ENCODE measurements at places on chromosomes 16 and 17.

DNA sequence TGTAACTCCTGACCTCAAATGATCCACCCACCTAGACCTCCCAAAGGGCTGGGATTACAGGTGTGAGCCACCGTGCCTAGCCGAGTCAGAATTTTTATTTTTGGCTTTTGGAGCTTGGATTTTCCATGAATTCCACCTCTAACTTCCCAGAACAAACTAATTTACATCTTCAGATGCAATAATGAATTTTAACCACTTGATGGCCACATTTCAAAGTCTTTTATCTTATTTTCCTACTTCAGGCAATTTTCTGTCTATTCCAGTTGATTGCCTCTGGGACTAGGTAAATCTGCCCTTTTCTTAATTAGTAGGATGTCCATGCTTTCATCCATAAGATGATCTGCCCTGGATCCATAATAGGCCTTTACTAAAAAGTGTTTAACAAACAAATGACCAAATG, 156.4 kb upstream of the ANKFN1 start:
- DNase-seq = peak; percentile 19

DNA sequence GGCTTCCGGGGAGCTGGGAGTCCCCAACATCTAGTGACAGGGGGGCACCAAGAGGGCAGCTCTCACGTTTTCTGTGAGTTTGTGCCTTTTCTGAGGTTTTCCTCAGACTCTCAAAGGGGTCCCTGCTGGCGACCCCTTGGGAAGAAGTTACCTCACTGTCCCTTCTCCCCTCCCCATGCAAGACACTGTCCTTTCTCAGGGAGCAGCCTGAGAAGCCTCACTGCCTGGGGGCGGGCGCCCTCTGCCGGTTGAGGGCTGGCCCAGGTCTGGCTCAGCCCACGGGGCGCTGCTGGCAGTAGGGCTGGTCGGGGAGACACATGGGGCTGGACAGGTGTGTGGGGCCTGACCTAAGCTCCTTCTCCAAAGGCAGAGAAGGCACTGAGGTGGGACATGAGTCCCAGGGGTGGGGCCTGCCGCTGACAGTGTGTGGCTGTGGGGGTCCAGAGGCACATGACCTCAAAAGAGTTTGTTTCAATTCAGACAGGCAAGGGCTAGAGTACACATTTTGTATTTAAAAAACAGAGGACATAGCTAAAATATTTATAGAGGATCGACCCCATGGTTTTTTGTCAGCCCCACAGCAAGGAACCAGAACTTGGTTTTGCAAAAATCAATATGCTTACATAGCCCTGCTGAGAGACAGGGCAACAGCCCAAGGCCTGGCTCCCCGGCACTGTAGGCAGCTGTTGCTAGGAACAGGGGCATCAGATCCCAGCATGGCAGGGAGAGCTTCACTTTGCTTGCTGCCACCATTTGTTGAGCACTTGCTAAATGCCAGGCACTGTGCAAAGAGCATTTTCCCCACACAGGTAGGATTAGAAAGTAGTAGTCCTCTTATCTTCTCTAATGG, 18.5 kb upstream of the ALDH3A1 start:
- DNase-seq = peak; percentile 6

- DNase-seq = no peak
Measured at GRCh38 chr17:38917259-38917658, 8.2 kb upstream of the LASP1NB start.

DNA sequence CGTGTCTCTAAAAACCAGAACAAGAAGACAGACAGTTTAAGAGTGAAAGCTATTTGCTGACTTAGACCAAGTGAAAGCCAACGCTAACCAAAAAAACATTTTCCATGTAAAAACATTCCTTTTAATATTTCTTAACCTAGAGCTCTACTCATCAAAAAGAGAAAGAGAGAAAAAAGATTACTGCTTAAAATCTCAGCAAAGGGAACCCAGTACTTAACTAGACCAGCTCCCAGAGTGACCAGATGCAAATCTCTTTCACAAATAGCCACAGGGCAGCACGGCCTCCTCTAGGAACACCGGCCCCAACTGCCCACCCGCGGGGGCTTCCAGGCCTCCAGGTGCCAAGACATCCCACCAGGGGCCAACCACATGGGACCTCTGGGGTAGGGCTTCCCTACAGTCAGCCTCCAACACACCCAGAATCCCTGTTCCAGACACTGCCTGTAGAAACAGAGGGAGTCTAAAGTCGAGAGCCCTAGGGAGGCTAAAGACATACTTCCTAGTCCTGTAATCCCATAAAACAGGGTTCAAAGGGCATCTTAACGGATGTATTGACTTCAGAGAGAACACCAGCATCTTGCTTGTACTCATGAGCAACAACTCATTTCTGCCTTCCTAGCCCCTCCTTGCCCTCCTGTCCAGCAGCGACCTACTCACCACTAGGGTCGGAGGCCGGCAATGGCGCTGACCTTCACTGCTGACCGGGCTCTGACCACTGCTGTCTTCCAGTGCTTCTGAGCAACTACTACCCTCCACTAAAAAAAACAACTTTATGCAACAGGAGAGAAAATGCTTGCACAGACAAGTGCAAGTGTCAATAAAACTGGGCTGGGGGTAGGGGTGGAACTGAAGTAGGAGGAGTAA, 21.3 kb downstream of the ZCCHC14 start:
- no peak for DNase-seq

GRCh38 chr16:76164970-76165558, 112.1 kb upstream of the CNTNAP4 start:
- DNase-seq = no peak

DNA sequence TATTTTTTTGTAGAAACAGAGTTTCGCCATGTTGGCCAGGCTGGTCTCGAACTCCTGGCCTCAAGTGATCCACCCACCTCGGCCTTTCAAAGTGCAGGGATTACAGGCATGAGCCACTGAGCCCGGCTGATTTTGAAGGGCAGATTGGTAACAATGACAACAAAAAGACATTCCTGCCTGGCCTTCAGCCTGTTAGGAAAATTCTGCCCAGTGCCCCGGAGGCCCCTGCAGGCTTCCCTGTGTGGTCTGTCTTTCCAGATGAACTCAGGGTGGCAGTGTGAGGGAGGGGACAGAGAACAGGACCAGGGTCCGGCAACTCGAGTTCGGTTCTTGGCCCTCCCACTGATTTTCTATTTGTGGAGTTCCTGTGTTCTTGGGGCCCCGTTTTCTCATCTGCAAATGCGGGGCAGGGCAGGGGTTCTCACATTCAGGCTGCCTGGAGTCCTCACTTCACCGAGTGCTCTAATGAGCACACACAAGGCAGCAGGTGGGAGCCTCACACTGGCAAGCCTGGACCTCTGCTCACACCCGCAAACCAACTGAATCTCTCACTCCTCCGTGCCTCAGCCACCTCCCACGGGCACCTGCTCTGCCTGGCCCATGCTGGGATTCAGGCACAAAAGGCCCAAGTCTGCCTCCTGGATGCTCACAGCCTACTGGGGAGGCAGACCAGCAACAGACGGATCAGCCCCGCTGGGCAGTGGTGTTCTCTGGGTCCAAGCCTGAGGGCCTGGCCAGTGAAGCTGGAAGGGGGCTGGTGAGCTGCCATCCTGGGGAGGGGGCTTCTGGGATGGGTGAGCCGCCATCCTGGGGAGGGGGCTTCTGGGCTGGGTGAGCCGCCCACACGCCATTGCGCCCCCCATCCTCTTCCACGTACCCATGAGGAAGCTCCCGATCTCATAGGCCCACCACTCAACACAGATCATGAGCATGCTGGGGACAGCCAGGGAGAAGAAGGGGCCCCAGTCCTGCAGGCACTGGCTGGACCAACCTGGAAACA, 10.3 kb downstream of the SLC47A2 start:
- no peak for DNase-seq

DNA sequence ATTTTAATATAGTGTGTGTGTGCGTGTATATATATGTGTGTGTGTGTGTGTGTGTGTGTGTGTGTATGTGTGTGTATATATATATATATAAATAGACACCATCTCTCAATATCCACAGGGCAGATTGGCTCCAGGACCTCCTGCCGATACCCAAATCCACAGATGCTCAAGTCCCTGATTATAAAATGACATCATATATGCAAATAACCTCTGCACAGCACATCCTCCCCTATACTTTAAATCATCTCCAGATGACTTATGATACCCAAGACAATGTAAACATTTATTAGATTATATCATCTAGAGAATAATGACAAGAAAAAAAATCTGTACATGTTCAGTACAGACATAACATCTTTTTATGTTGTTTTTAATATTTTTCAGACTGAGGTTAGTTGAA, 7.8 kb downstream of the DUSP3 start:
- DNase-seq = no peak

GRCh38 chr16:84718-85406, 6.8 kb downstream of the MPG start:
- peak; percentile 47 for DNase-seq

DNA sequence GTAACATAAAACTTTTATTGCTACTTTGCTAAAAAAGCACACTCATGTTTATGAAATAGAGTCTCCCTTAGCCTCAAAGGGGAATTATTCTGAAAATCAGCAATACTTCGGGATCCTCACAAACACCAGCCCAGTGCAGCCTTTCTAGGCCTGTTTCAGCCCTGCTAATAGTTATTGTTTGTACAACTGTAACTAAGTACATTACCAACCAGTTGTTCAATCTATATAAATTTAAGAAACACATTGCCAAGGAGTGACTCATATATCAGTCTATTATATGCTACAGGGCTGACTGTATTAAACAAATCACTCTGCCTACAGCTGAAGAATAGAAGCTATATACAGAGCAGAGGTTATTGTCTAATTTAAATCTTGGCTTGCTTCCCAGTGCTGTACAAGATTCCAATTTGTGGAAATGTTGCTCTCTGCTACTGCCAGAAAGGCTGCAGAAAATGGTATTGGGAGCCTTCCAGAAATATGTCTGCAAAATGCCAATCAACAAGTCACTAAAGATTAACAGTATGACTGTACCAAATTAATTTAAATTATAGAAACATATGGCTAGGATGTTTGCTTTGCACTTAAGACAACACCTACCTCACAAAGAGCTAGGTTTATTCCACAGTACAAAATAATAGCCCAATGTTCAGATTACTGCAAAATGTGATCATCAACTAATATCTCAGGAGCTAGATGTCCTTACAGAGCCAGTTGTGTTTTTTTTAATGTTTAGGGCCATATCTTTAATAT, 49.7 kb downstream of the TOX3 start:
- DNase-seq = no peak

- no peak for DNase-seq
Measured at GRCh38 chr16:48450367-48450766, 65.2 kb upstream of the SIAH1 start.

GRCh38 chr16:84782846-84783245, 36.9 kb upstream of the CRISPLD2 start:
- no peak for DNase-seq

DNA sequence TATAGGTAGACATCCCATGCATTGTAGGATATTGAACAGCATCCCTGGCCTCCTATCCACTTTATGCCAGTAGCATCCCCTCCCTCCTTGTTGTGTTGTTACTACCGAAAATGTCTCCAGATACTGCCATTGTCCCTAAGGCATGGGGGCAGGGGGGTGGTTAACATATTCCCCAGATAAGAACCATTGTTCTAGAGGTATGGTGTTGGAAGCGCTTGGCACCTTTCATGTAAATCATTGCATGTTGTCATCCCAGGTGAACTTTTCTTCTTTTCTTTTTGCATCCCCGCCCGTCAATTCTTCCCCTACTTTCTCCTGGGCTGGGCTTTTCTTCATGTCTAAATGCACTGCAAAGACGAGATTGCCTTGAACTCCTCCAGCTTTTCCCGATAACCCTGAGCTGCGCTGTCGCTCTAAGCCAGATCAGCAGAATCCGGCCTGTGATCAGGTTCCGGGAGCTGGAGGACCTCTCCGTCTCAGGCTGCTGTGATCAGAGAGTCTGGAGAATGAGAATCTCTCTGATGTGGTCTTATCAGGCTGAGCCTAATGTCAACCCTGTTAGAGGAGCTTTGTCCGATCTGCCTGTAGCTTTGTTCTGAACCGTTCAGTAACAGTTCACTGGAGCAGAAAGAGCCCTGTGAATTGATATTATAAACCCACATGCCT, 76.2 kb downstream of the RBFOX1 start:
- DNase-seq = no peak

DNA sequence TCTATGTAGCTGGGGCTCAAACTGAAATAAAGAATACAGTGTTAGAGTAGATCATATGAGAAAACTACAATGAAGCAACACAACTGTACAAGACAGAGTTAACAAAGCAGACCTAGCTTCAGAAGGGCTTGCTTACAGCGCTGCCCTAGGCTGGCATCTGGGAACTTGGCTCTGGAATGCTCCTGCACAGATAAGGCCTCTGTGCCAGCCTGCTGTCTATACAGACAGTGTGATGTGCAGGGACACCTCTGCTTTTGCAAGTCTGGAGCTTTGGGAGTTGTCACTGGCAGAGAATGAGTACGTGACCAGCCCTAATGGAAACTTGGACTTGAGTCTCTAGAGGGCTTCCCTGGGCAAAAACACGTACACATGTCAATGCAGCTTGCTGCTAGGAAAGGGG, 32.1 kb upstream of the SLC38A8 start:
- no peak for DNase-seq

DNA sequence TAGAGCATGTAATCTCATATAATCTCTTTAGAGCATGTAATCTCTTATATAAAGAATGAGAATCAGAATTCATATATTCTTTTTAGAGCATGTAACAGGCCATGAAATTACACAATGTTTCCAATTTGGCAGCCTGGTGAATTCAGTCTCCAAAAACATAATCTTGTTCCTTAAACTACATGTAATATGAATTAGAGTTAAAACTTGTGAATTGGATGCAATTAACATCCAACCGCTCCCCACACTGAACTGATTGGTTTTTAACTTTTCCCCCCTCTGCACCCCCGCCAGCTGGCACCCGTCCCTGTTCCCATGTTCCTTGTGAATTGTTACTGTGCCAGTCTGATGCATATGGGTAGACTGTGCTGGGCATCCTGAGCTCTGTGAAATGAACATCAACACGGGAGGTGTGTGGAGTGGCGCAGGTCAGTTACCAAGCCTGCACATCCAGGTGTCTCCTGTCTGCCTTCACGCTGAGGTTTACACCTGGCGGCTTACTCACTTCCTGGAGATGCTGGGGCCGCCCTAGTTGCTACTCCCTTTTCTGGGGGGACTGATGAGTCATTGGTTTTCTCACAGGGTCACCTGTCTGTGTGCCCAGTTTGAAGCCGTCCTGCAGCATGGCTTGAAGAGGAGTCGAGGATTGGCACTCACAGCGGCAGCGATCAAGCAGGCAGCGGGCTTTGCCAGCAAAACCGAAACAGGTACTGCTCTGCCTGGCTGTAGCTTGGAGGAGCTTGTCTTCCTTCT, 50.4 kb downstream of the SNX29 start:
- no peak for DNase-seq

Data from Kasumi-1 (cell line).